NCI-H1048 (cell line): ENCODE measurements at places on chromosomes 2 and 18.

GRCh38 chr2:181430406-181431118, 26.6 kb upstream of the ITGA4 start:
- no peak for DNase-seq

- no peak for DNase-seq
Observed at GRCh38 chr2:41194230-41194629, 742.3 kb upstream of the SLC8A1 start.

DNA sequence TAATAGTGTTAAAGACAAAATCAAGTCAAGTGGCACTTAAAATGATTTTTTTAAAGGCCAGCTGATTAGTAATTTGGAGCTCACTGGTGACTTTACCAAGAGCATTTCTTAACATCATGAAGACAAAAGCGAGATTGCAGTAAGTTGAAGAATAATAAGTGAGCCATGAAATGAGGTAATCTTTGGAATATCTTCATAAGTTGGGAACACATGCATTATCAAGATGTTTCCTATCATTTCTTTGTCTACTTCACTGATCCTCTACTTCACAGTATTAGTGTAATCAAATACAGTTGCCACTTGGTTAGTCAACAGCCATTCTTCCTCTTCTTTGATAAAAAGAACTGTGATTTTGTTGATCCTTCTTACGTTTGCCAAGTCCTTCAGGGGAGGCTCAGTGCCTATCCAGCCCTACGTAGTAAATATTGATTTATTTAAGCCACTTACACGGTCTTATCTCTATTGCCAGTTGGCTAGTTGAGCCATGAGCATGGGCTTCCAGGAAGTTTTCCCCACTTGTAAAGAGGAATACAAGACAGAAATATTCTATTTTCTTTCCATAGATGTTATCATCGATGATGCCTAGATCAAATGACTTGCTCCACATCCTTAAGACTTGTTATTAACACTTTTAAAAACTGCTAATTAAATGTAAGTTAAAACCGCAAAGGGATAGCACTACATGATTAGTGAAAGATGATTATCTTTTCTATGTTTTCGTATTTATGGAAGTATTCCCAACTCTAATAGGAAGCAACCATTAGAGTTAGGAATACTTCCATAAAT, 46.1 kb downstream of the YES1 start:
- no peak for DNase-seq

- DNase-seq = no peak
Observed at GRCh38 chr2:200608341-200609027, 22.7 kb downstream of the AOX1 start.
